Cardiac septum (tissue), 1 donor: ENCODE measurements at places on chromosomes 2 and 18. TPM values are rescaled to one million over a fixed set of nuclear protein-coding genes. Genes with fewer than 3 reads are reported as not detected.

DNA sequence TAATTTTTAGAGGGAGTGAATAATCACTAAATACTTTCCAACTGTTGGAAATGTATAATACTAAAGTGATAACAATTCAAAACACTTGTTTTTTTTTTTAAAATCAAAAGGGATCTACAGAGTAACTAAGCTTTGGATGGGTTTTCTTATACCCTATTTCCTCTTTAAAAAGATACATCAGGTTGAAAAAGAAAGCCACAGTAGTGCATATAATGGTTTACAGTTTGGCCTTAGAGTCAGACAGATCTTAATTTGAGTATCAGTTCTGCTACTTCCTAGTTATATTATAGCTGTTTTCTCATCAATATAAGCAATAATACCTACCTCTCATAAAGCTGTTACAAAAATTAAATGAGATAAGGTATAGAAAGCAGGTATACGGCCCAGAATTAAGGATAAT is 28.5 kb downstream of the PSME4 start:
- DNase-seq = no peak

LRP2 gene
- 0.30 TPM for total RNA-seq

DNA sequence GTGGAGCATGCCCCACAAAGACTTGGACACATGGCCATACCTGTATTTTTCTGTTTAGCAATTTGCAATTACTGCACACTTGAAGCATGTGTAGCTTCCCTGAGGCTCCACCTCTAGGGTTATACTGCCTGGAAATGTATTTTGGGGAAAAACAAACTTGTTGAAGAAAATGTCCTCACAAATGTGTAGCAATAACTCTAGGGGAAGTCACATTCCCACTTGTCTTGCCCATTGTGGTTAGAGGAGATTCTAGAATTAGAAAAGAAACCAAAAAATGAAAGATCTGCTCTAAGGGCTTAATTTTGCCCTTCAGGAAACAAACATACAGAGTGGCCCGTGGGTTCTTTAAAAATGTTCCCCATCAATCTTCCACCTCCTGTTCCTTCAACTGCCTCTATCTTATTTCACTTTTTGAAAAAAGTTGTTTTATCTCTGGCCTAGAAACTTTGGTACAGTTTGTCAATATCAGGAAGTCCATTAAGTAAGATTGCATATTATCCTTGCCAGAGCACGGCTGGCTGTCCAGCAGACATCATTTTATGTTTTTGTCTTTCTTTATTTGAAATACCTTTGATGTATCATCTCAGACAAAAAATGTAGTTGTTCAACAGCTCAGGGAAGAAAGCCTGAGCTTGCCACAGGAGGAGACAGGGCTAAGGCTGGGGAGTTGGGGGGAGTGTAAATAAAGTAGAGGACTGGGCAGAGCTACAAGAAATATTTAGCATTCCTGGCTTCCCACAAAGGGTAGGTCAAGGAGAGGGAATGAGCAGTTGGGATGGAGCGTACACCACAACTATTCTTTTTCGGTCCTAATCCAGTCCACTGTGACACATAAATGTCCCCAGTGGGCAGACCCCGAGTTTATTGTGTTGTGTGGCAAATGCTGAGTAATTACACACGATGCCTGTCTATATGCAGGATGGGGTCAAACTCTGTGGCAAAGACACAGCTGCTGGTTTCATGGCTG is 96.8 kb upstream of the CDC42EP3 start:
- DNase-seq = no peak

DNA sequence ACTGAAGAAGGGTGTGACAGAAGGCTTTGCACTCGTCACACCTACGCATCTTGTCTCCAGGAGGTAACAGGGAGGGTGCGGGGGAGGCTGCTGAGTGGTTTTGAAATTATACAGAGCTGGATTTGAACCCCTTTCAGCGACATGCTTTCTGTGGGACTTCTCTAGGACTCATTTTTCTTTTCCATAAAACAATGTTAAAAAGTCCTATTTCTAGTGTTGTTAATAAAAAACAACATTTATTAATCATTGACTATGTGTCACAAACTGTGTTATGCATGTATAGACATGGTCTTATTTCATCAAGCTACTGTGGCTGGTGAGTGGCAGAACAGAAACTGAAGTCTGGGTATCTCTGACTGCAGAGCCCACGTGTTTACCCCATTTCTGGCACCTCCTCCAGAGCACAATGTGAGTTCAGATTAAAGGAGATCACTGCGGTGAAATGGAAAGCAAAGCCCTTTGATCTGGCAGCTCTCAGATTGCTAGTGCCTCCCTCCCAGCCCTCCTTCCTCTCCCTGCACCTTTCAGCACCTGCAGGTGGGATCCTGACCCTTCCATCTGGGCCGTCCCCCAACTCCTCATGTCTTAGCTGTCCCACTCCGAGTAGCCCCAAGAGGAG is 315.5 kb upstream of the MYT1L start:
- no peak for DNase-seq

UPP2 gene
- not detected for total RNA-seq

APLF gene
- total RNA-seq = 6.5 TPM

B4GALT6 gene
- 5.3 TPM for total RNA-seq
